Fibroblast of lung (primary cell): ENCODE measurements at places on chromosomes 2 and 18.
A peak's percentile ranks its signal among the peaks of the same experiment; 100 is the strongest.

- no peak for DNase-seq
Observed at GRCh38 chr2:12835733-12836132, 119.0 kb downstream of the TRIB2 start.

- DNase-seq = no peak
Observed at GRCh38 chr2:38446906-38447561, 70.0 kb upstream of the ATL2 start.

DNA sequence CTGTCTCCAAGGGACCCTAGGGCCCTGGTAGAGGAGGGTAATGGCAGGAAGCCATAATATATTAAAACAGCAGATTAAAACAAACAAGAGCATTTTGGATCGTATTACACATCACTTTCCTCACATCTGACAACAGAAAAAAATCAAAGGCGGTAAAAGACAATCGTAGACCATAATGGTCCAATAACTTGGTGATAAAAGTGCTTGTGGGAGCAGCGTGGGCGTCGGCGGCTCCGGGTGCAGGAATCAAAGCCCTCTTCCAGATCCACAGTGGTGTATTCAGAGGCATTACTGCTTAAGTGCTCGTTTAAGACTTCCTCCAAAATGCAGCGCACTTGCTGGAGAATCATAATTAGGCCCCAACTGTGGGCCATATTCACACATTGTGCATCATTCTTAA lies 68.0 kb downstream of the FECH start:
- no peak for DNase-seq

DNA sequence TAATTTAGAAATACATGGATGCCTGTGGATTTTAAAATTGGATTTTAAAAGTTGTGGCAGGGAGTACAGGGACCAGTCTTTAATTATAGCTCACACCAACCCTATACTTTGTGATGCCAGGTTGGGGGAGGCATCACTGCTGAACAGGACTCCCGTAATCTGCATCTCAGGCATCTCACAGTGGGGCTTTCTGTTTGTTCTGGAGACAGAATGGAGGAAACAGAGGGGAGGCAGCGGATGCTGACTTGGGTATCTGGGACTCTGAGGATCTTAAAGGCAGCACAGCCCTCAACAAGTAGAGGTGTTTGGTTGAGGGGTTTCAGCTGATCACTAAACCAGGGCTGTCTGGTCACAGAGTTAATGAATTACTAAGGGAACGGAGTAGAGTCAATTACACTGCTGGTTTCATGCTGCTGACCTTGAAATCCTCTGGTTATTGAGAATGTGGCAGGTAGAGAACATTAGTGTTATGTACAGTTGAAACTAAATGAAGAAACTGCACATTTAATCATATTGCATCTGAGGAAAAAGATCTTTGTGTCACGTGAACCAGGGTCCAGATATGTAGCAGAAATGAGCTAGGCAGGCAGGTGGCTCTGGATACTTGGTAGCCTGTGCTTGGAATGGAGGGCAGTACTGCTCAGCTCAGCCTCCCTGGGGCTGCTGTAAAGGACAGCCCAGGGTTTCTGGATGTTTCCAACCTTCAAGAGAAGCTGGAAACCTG lies 40.3 kb downstream of the FHOD3 start:
- no peak for DNase-seq

DNA sequence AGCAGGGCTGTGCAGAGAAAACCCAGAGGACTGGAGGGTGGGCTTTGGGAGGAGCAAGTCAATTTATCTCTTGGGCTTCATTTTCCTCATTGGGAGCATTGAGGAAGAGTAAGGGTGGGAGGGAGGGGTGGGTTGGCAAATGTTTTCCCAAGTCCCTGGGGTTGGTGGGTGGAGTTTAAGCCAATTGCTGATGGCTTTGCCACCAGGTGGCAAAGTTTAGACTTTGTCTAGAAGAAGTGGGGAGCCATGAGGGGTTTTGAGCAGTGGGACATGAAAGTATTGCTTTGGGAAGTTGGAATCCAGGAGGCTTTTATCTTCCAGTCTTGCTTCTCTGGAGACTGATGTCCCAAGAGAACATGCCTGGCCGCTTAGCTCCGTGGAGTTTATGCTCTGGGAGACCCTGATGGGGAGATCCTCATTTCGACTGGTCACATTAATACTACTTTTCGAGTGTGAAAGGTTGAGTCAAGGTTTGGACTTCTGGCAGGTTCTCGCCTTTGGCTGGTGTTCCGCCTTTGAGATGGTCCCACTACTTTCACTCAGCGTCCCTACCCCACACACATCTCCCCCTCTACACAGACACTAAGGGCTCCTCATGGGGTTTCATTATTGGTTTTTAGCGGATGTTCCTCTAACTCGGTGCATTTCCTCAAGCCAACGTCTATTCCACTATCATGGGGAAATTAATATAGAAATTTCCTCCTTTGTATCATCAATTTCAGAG lies 126.7 kb downstream of the PRKCE start:
- DNase-seq = no peak

DNA sequence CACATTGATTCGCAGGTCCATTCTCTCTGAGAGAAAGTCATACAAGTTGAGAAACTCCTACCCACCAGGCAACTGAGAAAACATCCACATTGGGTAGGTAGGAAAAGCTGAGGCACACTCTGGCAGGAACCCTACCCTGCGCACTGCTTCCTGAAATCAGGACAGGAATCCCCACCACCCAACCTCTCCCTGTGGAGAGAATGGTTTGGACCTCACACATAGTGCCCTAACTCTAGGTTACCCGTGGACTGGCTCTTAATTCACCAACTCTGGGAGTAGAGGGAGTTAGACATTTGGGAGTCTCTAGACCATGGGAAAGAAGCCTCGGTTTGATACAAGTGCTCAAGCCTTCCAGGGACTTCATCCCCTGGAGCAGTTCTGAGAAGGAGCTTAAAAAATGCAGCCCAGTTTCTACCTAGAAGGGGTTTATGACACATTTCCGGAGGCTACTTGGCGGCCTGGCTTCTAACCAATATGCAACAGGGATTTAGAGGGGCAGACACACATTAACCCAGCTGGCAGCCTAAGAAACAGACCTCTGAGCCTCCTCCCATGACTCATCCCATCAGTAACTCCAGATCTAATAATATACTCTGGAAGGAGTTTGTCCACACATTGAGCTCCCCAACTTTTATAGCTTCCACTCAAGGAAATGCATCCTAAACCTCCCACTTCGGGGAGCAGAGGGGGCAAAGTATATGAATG lies 136.7 kb downstream of the EML6 start:
- DNase-seq = peak; percentile 98

DNA sequence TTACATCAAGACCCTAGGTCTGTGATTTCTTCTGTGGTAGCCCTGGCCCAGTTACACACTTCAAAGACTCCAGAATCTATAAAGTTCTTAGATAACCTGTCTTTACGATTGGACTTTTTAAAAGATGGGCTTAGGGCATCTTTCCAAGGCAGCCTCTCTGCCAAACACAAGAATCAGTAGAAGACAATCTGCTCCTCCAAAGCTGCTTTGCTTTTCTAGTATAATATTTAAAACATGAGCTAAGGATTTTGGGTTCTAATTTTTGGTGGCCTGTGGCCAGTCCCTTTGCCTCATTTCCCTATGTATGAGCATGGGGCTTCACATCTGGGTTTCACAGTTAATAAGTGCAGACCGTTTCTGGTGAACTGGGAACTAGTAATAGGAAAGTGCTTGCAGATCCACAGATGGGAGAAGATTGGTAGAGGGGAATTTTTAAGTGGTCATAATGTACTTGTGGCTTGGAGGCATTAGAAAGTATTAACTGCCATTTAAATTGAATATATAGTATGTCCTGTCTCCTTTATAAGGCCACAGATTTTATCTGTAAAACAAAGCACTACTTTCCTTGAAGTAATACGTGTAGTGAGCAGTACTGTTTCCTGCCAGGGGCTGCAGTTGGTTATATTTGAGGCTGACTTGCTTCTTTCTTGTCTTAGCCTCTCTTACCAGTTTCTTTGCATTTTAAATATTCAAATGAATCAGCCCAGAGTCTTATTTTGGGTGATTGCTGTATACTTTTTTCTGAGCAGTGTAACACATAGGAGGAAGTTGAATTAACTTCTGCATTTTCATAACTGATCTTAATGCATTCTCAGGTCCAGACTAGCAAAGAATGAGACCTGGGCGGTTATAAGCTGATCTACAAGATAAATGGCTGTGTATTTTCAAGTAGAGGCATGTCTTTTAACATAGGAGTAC lies 1.5 kb downstream of the ARPC2 start:
- DNase-seq = no peak

- DNase-seq = peak; percentile 93
Observed at GRCh38 chr2:237888389-237888788, 29.0 kb downstream of the RAMP1 start.

DNA sequence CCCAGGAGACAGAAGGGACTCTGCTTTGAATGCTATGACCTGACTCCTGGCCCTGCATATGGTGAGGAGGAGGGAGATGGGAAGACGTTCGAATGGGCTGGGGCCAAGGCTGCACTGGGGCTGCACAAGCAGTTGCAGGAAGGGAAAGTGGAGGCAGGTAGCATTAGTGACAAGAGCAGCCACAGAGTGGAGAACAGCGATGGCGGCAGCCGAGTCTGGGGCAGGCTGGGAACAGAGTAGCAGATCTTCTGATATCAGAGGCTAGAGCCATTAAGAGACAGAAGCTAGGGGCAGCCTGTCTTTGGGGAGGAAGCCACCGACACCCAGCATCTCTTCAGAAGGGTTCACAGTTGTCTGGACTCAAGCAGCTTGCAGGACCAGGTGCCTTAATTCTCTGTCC lies 50.1 kb downstream of the ST3GAL5 start:
- no peak for DNase-seq

DNA sequence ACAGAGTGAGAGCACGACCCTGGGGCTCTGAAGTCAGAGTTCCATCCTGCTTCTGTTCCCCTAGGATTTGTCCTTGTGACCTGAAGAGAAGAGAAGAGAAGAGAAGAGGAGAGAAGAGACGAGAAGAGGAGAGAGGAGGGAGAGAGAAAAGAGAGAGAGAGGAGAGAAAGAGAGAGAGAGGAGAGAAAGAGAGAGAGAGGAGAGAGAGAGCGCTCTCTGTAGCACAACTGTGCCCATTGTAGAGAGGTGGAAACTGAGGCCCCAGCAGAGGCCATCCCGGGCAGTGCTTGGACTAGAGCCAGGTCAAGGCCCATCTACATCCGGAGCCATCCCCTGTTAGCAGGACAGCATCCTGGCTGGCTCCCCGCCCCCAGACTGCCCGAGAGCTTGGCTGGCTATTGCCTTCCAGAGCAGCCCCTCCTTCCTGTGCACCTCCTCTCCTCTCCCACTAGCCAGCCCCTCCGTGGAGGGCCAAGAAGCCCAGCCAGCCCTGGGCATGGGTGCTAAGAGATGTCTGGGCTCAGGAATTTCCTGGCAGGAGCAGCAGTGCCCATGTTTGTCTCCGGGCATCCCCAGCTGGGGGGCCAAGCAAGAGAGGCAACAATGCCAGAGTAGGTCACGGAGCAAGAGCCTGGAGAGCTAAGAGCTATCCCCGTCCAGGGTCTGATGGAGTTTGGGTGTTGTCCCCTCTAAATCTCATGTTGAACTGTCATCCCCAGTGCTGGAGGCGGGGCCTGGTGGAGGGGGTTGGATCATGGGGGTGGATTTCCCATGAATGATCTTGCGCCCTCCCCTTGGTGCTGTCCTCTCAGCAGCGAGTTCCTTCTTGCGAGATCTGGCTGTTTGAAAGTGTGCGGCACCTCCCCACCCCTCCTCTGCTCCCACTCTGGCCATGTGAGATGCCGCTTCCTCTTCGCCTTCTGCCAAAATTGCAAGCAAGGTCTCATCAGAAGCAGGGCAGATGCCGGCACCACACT lies 18.2 kb upstream of the GPR55 start:
- DNase-seq = peak; percentile 5

DNA sequence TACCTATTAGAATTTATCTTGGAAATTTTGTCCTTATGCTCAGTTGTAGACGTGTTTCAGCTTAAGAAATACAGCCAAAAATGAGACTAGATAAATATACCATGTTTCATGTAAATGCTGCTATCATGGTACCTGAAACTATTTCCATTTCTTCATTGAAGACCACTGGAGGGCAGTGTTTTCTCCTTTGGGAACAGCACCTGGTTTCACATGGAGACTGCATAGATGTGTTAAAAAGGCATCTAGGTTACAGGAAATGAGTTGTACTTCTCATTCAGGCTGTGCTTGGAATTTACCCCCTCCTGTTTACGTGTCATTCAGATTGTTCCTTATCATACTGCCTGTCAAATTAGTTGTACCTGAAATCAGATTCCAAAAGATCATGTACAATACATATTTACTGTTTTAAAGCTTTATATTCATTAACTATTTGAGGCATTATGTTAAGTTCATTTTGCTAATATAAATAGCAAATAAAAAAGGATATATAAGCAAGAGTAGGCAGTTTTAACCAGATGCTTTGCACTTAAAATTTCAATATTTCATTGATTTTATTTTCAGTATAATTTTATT lies 57.3 kb upstream of the PSMD14 start:
- DNase-seq = peak; percentile 44

DNA sequence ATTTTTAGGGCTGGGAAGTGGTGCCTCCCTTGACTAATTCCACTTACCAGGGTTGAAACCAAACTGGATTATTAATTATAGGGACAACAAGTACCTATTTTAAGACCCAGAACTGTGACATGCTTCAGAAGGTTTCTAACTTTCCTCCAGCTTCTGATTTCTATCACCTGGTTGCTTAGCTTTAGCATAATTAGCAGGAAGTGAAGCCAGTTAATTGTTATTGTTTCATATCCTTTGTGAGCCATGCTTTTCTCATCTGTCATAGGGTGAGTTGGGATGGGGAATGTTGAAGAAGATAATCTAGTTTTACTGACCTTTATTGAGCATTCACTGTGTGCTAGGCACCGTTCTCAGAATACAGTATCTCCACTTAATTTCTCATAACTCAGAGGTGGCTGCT lies 3.2 kb downstream of the YPEL5 start:
- DNase-seq = no peak

- DNase-seq = no peak
Observed at GRCh38 chr2:19652811-19653210, 249.0 kb downstream of the TTC32 start.

GRCh38 chr18:7987284-7987976 lies 420.3 kb downstream of the PTPRM start:
- DNase-seq = peak; percentile 79

- DNase-seq = no peak
Observed at GRCh38 chr2:198055716-198056115, 251.3 kb downstream of the PLCL1 start.

- DNase-seq = peak; percentile 47
Observed at GRCh38 chr18:36672437-36673344, 156.1 kb downstream of the TPGS2 start.

DNA sequence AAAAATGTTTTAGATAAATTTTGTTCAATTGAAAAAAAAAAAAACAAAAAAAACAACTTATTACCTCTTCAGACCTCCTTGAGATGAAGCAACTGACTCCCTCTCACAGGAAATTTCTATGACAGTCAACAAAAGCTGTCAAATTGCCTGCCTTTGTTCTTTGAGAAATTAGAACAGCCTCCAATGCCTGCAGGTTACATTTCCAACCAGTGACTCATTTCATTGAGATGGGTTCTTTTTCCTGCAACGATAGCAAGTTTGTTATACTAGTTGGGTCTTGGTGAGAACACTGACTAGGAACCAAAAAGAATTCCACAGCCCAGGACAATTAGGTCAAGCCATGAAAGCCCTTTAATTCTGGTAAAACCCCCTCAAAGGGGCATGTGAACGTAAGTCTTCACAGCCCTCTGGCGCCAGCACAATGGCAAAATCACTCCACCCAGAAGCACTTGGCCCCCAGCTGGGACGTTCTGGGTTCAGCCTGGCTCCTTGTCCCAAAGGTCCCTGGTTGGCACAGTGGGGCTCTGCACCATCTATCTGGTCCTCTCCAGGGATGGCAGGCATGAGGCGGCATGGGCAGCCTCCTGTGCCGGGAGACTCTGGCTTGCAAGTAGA lies 87.0 kb downstream of the SPP2 start:
- DNase-seq = no peak
